ENCODE measurements at places on chromosomes 6 and 20. TPM values are rescaled to one million over a fixed set of nuclear protein-coding genes. Genes with fewer than 3 reads are reported as not detected.

The MOG gene
- total RNA-seq, result not detected

The TUBB1 gene
- total RNA-seq, result not detected

DNA sequence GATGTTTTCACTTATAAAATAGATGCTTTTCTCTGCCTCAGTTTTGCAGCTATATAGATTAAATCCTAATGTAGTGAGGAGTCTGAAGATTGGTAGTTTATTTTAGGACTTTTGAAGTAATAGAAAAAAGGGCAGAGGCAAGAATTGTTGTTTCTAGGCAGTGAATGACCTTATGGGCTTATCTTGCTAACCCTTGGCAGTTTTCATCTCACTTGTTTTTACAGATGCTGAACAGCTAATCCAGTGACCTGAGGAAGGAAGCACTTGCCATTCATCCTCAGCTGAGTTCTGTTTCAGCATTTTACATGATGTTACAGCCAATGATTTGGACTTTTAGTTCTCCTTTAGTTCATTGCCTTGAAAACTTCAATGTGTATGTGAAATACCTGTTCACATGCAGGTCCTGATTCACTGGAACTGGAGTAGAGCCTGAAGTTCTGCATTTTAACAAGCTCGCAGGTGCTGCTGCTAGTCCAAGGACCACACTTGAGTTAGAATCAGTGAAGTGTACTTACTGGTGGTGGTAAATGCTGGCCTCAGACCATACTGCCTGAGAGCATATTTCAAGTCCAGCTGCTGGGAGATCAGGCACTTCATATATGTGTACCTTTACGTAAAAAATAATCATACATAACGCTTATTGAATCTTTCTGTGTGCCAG, 86.9 kb downstream of the TULP4 start:
- H3K27ac ChIP-seq, result no peak overlapping the region
- H3K36me3 ChIP-seq, result peaks cover 3% of the 10 kb centered on the region
- H3K4me3 ChIP-seq, result no peak overlapping the region
- peaks cover 5% of the 10 kb centered on the region for H3K27me3 ChIP-seq

DNA sequence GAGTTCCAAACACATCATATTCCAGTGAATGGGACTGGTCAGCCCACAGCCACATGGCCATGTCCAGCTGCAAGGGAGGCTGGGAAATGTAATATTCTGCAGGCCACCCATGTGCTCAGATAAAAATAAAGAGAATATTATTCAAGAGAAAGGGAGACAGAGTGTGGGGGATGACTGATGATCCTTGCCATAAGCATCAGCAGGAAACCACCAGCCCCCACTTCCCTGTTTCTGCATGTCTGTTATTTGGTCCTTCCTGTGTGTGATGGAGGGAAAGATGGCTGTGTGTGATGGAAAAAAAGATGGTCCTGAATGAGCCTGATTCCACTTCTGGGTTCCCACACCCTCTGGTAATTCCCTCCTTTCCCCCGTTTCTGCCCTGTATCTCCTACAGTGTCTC, 13.1 kb upstream of the RSPO4 start:
- H3K36me3 ChIP-seq, result no peaks in the 10 kb centered on the region
- H3K27me3 ChIP-seq, result peaks cover 18% of the 10 kb centered on the region
- H3K4me3 ChIP-seq, result no peak overlapping the region
- H3K27ac ChIP-seq, result no peak overlapping the region
- DNase-seq, result no peak

DNA sequence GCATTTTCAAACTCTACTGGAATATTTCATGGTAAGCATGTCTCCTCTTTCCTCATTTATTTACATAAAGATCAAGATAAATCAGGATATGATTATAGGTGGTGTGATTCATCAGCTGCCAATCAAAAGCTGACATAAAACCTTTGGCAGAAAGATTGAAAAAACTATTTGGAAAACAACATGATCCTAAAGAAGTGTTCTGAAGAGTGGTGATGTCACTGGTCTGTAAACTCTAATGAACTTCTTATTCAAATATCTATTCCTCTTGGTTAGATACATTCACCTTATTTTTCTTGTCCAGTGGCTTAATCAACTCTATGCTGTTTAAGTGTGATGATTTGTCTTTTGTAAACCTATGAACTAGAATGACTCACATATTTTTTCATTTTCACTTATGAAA, 535.5 kb upstream of the CITED2 start:
- H3K36me3 ChIP-seq, result no peaks in the 10 kb centered on the region
- no peak overlapping the region for H3K27ac ChIP-seq
- H3K4me1 ChIP-seq, result peaks cover 20% of the 10 kb centered on the region
- no peak for DNase-seq
- H3K4me3 ChIP-seq, result no peak overlapping the region
- H3K27me3 ChIP-seq, result peaks cover 6% of the 10 kb centered on the region

- no peak overlapping the region for H3K4me3 ChIP-seq
- H3K27me3 ChIP-seq, result no peaks in the 10 kb centered on the region
- H3K4me1 ChIP-seq, result no peaks in the 10 kb centered on the region
- no peaks in the 10 kb centered on the region for H3K36me3 ChIP-seq
Observed at GRCh38 chr6:74366634-74367033, 670.6 kb downstream of the CD109 start.

DNA sequence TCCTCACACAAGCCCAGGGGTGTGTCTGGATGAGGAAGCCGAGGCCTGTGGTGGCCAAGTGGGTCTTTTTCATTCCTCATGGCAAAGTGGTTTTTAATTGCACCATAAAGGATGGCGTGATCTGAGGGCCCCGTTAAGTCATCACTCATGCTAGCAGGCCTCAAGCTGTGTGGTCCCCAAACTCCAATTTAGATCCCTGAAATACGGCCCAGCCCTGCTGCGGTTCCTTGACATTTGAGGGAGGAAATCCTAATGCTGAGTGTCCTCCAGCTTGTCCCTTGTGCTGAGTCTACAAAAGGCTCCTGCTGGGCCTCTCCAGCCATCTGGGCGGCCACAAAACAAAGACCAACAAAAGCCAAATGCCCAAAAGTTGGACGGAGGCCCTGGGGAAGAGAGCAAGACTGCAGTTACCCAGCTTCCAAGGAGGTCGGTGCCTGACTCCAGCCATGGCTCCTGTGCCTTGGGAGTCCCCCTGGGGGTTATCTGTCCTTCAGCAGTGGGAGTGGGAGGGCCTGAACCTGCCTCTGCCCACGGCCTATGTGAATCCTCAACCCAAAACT, 162.3 kb upstream of the PDE10A start:
- peaks cover 6% of the 10 kb centered on the region for H3K27me3 ChIP-seq
- H3K27ac ChIP-seq, result no peak overlapping the region
- peaks cover 2% of the 10 kb centered on the region for H3K4me1 ChIP-seq
- H3K36me3 ChIP-seq, result no peaks in the 10 kb centered on the region
- no peak for DNase-seq

DNA sequence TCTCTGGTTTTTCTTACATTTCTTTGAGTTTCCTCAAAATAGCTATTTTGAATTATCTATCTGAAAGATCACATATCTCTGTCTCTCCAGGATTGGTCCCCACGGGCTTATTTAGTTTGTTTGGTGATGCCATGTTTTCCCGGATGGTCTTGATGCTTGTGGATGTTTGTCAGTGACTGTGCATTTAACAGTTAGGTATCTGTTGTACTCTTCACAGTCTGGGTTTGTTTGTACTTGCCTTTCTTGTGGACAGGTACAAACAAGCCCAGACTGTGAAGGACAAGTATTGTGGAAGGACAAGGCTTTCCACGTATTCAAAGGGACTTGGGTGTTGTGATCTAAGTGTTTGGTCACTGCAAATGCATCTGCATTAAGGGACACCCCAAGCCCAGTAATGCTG, 49.9 kb upstream of the TOP1 start:
- H3K4me1 ChIP-seq, result peaks cover 2% of the 10 kb centered on the region
- H3K36me3 ChIP-seq, result peaks cover 29% of the 10 kb centered on the region
- no peaks in the 10 kb centered on the region for H3K27me3 ChIP-seq
- no peak for DNase-seq

- peaks cover 3% of the 10 kb centered on the region for H3K4me1 ChIP-seq
- H3K36me3 ChIP-seq, result peaks cover 9% of the 10 kb centered on the region
- H3K27me3 ChIP-seq, result peaks cover 19% of the 10 kb centered on the region
- DNase-seq, result no peak
Observed at GRCh38 chr20:63349516-63349895, 11.6 kb downstream of the CHRNA4 start.

The OR2B6 gene
- not detected for total RNA-seq

DNA sequence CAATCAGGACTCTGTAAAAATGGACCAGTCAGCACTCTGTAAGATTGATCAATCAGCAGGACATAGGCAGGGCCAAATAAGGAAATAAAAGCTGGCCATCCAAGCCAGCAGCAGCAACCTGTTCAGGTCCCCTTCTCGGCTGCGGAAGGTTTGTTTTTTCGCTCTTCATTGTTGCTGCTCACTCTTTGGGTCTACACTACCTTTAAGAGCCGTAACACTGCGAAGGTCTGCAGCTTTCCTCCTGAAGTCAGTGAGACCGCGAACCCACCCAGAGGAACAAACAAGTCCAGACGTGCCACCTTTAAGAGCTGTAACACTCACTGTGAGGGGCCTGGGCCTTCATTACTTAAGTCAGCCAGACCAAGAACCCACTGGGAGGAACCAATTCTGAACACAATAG, 223.2 kb upstream of the EXOC2 start:
- H3K36me3 ChIP-seq, result peaks cover 23% of the 10 kb centered on the region
- no peak overlapping the region for H3K27ac ChIP-seq
- no peak overlapping the region for H3K4me3 ChIP-seq
- H3K4me1 ChIP-seq, result no peaks in the 10 kb centered on the region

The SPATA25 gene
- total RNA-seq, result 1.2 TPM

- H3K36me3 ChIP-seq, result no peaks in the 10 kb centered on the region
- DNase-seq, result no peak
- peaks cover 12% of the 10 kb centered on the region for H3K27me3 ChIP-seq
- H3K4me3 ChIP-seq, result peak overlapping the region; percentile 66
- H3K4me1 ChIP-seq, result peaks cover 10% of the 10 kb centered on the region
- H3K27ac ChIP-seq, result no peak overlapping the region
Observed at GRCh38 chr6:136551103-136551502, 881 bp upstream of the MAP7 start.

DNA sequence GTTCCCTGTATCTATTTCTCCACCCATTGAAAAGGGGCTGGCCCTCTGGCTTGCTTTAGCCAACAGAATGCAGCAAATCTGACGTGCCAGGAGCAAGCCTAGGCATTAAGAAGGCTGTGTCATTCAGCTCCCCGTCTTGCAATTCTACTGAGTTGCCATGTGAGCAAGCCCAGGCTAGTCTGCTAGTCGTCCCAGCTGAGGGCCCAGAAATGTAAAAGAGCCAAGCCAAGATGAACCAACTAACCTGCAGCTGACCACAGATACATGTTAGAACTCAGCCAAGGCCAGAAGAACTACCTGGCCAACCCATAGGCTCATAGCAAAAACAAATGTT, 30.1 kb downstream of the PREP start:
- no peak overlapping the region for H3K27ac ChIP-seq
- no peaks in the 10 kb centered on the region for H3K36me3 ChIP-seq
- no peak overlapping the region for H3K4me3 ChIP-seq
- peaks cover 2% of the 10 kb centered on the region for H3K4me1 ChIP-seq
- no peak for DNase-seq

DNA sequence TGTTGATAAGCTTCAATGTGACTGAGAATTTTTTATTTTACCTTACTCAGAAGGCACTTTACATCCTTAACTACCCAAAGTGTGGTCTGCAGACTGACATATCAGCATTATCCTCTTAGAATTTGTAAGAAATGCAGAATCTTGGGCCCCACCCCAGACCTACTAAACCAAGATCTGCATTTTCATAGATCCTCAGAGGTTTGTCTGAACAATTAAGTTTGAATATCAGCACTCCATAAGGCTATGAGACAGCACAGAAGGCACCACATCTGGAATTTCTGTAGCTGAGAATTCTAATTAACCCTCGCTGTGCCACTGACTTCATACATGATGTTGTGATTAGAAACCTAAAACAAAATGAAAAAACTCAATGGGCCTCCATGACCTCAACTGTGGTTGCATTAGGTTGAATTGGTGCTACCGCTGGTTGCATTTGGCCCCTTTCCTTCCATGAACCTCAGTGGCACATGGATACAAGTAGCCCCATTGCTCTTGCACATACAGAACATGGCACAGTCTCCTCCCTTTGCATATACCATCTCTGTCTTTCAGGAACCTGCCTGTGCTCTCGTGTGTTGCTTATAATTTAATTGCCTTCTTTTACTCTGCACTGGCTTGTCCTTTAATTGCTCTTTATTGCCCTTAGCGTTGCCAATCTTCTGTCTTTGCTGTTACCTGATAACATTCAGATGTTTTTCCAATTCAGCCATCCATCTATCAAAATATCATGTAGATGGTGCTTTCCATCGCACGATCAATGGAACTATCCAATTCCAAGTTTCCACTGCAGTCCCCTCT, 13.4 kb downstream of the ENPP1 start:
- peaks cover 5% of the 10 kb centered on the region for H3K4me1 ChIP-seq
- H3K27me3 ChIP-seq, result no peaks in the 10 kb centered on the region
- H3K4me3 ChIP-seq, result no peak overlapping the region
- H3K27ac ChIP-seq, result no peak overlapping the region
- no peak for DNase-seq
- no peaks in the 10 kb centered on the region for H3K36me3 ChIP-seq

The FOXS1 gene
- total RNA-seq, result not detected

DNA sequence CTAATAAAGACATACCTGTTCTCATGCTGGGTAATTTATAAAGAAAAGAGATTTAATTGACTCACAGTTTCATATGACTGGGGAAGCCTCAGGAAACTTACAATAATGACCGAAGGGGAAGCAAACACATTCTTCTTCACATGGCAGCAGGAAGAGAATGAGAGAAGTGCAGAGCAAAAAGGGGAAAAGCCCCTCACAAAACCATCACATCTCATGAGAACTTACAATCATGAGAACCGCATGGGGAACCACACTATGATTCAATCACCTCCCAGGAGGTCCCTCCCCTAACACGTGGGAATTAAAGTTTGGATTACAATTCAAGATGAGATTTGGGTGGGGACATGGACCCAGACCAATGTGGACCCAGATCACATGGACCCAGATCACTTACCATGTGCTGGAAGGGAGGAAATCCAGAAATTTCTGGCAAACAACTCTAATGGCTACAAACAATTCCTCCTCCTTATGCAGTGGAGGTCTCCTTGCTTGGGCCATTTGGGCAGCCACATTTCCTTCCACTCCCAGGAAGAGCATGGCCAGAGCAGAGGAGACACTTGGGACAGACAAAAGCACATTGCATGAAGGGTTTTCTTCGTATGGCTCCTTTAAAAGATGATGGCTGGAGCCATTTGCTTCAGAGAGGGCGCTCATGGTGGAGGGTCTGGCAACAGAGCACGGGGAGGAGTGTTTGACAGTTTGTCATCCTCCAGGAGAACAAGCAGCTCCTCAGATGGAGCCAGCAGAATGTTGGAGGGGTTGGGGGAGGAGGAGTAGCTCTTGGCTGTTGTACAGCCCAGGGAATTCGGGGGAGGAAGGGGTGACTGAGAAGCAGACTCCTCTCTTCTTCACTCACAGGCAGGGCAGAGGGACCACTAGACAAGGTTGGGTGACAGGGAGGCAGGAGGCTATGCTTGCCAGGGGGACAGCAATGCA, 30.4 kb downstream of the SERPINB9 start:
- H3K27me3 ChIP-seq, result peaks cover 10% of the 10 kb centered on the region
- no peak overlapping the region for H3K27ac ChIP-seq
- H3K4me1 ChIP-seq, result peaks cover 8% of the 10 kb centered on the region
- no peaks in the 10 kb centered on the region for H3K36me3 ChIP-seq
- H3K4me3 ChIP-seq, result no peak overlapping the region

Data from glutamatergic neuron (in vitro differentiated cells).